ENCODE measurements at places on chromosomes 2 and 18.

DNA sequence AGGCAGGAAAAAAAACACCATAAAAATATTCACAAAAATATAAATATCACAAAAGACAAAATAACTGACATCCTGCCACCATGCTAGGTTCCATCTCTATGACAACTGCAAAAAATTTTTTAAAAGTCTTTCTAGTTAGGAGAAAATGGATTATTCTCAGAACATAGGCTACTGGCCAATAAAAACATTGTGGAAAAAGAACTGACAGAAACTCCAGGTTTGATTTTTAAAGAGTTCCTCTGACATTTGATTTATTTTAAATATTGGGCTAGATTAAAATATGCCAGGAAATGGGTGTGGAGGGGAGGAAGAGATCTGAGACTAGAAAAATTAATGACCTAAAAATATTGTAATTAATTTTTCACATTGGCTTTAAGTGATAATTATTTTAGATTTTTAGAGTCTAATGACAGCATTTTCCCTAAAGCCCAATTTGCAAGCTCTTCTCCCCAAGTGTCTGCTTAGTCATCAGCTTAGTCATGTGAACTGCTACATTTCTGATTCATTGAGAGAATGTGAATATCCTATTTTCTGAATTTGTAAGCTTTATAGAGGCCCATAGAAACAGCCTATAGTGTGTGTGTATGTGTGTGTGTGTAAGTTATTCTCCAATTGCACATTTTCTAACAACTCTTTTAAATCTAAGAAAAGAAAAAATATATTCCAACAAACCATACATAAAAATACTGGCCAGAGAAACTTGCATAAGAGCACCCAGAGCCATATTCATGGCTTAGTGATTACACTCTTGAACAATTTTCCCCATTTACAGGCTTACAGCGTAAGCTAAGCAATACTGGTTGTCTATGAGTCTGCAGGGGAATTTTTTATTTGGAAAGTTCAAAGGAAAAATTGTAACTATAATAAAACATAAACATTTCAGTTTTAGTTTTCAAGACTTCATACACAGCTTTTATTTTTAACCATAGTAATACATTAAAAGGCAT is 48.4 kb downstream of the TMEFF2 start:
- DNase-seq = no peak

DNA sequence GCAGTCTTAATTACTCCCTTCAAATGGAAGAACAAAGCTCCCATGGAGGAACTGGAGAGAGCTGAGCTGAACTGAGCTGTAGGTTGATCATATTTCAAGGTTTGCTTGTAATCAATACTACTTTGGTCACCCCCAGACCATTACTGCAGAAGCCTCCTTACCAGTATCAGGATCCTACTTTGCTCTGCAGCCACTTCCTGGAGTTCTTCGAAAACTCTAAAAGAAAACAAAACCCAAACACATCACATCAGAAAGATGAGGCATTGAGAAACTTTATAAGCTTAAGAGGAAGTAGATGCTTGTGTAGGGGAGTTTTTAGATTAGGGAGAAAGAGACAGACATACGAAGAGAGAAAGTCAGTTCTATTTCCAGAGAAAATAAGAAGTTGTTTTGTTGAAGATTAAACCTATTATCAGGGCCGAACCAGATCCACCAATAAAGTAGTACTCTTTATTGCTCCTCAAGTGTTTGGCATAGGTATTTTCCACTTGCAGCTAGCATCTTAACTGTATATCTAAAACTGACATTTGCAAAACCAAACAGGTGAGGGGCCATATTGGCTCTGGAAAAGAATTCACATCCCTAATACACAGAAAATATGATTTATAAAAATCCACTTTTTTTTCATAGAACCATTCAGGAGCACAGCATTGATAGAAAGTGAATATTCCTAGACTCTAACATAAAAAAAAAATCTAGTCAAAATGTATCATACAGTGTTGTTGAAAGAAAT is 166.9 kb upstream of the KLF7 start:
- no peak for DNase-seq

DNA sequence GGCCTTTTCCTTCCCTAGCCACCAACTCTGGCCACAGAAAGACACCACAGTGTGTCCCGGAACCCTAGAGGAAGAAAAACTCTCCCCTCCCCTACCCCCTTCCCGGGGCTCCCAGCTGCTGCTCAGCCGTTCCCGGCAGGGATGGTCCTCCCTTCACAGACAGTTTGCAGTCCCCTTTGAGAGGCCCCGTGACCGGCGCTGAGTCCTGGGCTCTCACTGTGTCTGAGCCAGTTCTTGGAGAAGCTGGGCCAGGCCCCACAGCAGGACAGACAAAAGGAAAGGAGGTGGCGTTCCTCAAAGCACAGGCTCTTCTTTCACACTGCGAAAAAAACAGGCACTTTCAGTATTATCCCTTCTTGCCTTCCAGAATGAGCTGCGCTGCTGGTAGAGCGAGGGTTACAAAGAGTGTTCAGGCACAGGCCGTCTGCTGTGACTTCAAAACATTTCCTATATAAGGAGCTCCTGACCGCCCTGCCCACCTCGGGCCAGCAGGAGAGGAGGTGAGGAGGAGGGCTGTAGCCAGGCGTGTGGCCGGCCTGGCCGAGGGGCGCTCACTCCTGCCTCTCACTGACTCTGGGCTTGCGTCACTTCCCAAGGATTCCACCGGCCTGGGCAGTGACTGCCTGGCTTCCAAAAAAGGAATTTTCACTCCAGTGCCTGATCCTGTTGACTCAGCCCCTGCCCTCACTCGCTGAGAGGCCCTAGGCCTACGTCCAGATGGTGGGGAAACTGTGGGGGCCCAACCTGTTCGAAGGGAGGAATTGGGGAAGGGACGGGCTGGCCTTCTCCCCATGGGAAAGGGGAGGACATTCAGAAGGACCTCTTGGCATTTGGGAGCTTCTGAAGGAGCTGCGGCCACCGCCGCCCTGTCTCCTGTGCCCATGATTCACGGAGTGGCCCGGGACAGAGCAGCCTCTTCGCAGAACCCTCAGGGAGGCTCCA is 24.9 kb downstream of the CIDEA start:
- DNase-seq = no peak

GRCh38 chr18:9716780-9717563 is 8.9 kb downstream of the RAB31 start:
- no peak for DNase-seq
